Lung (tissue), 17 donors: ENCODE measurements at places on chromosomes 2 and 18. TPM values are rescaled to one million over a fixed set of nuclear protein-coding genes. Genes with fewer than 3 reads are reported as not detected.

DNA sequence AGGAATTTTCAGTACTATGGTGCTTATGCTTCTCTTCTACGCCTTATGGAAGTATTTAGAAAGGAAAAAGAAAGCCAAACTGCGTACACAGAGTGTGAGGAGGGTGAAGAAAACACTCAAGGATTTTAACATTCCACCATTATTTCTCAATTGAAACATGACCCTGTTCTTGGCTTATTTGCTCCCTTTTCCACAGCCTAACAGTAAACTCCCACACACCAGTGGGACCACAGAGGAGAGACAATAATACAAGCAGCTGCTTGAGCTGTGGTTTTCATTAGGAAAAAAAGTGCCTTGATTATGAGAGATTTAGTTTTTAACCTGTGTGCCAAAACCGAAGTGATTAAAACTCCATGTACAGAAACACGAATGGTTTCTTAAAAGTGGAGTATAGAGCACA is 134.3 kb downstream of the MEP1B start:
- no peak for DNase-seq

GRCh38 chr2:137842430-137842829 is 121.8 kb upstream of the HNMT start:
- DNase-seq: peak; percentile 10

DNA sequence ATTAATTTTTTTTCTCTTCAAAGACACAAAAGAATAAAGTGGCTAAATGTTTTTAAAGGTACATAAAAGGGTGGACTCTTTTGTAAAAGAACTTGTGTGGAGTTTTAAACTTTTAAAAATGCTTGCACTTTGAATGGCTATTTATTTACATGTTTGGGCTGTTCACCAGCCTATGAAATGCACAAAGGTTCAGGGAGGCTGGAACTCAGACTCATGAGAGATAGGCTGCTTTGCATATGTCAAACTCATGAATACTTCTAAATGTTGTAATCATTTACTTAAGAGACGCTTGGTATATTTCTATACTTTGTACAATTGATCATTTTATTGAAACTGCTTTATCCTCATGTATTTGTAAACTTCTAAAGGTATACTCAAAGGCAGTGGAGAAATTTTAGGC is 79.9 kb downstream of the ZEB2 start:
- DNase-seq: no peak

GRCh38 chr18:12236934-12237832 is 17.0 kb upstream of the CIDEA start:
- peak; percentile 72 for DNase-seq

- DNase-seq: peak; percentile 19
Observed at GRCh38 chr2:24399434-24400206, 39.3 kb upstream of the ITSN2 start.

GRCh38 chr2:213166109-213166508 is 14.7 kb upstream of the IKZF2 start:
- no peak for DNase-seq

DNA sequence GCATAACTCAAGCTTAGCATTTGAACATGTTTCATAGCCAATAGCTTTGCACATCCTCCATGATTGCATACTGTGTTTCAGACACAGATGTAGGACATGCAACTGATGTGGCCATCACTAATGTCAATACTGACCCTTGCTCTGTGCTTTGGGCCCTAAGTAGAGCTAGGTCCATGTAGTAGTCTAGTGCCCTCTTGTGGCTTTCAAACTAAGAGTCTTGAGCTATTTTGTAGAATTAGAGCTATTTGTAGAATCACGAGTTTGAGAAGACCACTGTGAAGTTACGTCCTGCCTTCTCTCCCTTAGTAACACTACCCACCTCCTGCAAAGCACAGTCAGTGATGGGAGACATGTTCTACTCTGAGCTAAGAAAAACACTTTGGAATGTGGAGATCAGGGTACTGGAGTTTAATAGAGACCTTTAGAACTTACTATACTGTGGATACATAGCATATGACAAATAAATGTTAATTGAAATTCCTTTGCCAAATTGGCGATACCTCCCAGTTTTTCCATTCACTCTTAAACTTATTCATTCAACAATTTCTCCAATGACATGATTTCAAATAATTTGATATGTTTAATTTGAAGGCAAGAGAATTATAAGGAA is 306.5 kb upstream of the TNP1 start:
- peak; percentile 56 for DNase-seq

DNA sequence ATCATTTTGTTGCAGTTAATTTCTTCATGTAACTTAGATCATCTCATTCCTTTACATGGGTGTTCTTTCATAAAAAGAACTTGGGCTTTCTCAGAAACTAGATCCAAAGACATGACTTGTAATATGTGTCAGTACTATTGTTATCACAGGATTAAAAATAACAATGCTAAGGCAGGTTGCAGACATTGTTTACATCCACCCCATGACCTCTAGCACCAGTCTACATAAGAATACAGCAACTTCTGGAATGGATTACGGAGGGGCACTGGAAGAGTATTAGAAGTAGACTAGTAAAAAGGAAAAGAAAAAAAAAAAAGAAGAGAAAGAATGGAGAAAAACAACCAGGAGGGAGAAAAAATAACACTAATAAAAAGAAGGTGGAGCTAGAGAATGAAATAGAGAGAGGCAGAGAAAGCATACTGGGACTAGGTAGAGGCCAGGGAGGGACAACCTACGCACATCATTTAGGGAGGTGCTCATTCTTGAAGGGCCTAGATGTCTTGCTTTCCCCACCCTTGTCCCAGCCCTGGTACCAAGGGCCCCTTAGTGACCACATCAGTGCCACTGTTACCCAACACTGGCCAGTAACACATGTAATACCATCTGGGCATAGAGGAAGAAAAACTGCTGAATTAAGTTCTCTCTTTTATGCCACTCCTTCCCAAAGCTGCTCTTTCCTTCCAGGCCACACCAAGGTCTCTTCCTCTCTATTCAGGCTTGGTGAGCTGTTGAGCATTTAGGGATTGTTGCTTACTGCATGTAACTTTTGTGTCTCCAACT is 70.6 kb upstream of the KLF7 start:
- no peak for DNase-seq

The ARL4C gene
- 13.7 TPM for total RNA-seq

The RGPD4 gene
- total RNA-seq: 0.15 TPM

The HRH4 gene
- 0.54 TPM for total RNA-seq

The PRPF40A gene
- 131 TPM for total RNA-seq

The RAB6C gene
- total RNA-seq: not detected
